ENCODE measurements at places on chromosomes 16 and 17. TPM values are rescaled to one million over a fixed set of nuclear protein-coding genes. Genes with fewer than 3 reads are reported as not detected.
A peak's percentile ranks its signal among the peaks of the same experiment; 100 is the strongest.

GRCh38 chr16:81544700-81545271, 100.2 kb downstream of the CMIP start:
- H3K4me1 ChIP-seq: peaks cover 33% of the 10 kb centered on the region
- no peak for DNase-seq
- H3K27me3 ChIP-seq: no peaks in the 10 kb centered on the region
- no peak overlapping the region for H3K27ac ChIP-seq
- H3K4me3 ChIP-seq: no peak overlapping the region
- H3K36me3 ChIP-seq: no peaks in the 10 kb centered on the region

GRCh38 chr17:37829592-37830123, 84.8 kb upstream of the HNF1B start:
- peaks cover 14% of the 10 kb centered on the region for H3K27me3 ChIP-seq
- H3K4me3 ChIP-seq: no peak overlapping the region
- no peak overlapping the region for H3K27ac ChIP-seq
- no peaks in the 10 kb centered on the region for H3K36me3 ChIP-seq
- DNase-seq: no peak

GRCh38 chr16:3143598-3144320, 8.9 kb downstream of the ZNF213 start:
- H3K27ac ChIP-seq: no peak overlapping the region
- H3K4me1 ChIP-seq: no peaks in the 10 kb centered on the region
- no peak for DNase-seq
- peaks cover 7% of the 10 kb centered on the region for H3K36me3 ChIP-seq
- H3K27me3 ChIP-seq: no peaks in the 10 kb centered on the region

GRCh38 chr17:56868716-56869115, 34.8 kb downstream of the DGKE start:
- H3K36me3 ChIP-seq: peaks cover 9% of the 10 kb centered on the region
- peaks cover 7% of the 10 kb centered on the region for H3K27me3 ChIP-seq
- DNase-seq: no peak
- H3K4me3 ChIP-seq: no peak overlapping the region
- H3K27ac ChIP-seq: no peak overlapping the region

Gene VAMP2
- total RNA-seq: 28.4 TPM

DNA sequence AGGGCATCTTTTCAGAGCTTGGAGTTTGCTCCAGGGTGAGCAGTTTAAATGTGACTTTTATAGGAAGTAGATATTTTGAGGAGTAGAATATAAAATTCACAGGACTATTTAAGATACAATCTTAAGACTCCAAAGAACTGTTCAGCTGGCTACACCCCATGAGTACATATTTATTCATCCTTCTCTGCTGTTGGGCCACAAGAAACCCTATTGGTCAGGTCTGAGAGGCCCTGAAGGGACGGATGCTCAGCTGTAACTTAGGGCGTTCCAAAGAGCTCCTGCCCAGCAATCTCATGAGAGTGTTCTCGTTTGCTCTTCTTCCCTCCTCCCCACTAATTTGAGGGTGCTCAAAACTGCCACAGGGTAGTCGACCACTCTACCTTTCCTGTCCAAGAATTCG, 7.3 kb downstream of the ST6GALNAC2 start:
- no peak for DNase-seq
- H3K36me3 ChIP-seq: no peaks in the 10 kb centered on the region
- peaks cover 8% of the 10 kb centered on the region for H3K4me1 ChIP-seq
- no peak overlapping the region for H3K27ac ChIP-seq
- no peak overlapping the region for H3K4me3 ChIP-seq

- H3K27me3 ChIP-seq: peaks cover 42% of the 10 kb centered on the region
- H3K4me1 ChIP-seq: peaks cover 2% of the 10 kb centered on the region
- H3K36me3 ChIP-seq: no peaks in the 10 kb centered on the region
- DNase-seq: no peak
These were observed 322.5 kb downstream of the C16orf95 start for GRCh38 chr16:86994651-86995171.

DNA sequence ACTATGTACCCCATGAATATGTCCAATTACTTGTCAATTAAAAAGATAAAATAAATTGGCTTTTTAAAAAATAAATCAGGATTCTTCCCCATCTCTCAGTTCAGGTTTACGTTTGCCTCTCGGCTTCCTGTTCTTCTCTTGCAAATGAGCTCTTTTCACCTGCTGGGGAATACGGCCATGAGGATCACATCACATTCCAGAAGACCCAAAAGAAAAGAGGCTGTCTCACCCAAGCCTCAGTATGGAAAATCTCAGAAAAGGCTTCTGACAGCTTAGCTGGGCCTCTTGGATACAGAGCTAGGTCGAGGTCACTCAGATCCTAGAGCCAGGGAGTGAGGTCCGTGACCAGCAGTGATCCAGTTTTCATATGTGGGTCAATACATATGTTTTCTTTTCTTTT, 171.2 kb upstream of the SDK2 start:
- DNase-seq: no peak
- H3K27ac ChIP-seq: no peak overlapping the region
- no peaks in the 10 kb centered on the region for H3K4me1 ChIP-seq
- H3K36me3 ChIP-seq: no peaks in the 10 kb centered on the region
- H3K4me3 ChIP-seq: no peak overlapping the region

Gene AIPL1
- not detected for total RNA-seq

DNA sequence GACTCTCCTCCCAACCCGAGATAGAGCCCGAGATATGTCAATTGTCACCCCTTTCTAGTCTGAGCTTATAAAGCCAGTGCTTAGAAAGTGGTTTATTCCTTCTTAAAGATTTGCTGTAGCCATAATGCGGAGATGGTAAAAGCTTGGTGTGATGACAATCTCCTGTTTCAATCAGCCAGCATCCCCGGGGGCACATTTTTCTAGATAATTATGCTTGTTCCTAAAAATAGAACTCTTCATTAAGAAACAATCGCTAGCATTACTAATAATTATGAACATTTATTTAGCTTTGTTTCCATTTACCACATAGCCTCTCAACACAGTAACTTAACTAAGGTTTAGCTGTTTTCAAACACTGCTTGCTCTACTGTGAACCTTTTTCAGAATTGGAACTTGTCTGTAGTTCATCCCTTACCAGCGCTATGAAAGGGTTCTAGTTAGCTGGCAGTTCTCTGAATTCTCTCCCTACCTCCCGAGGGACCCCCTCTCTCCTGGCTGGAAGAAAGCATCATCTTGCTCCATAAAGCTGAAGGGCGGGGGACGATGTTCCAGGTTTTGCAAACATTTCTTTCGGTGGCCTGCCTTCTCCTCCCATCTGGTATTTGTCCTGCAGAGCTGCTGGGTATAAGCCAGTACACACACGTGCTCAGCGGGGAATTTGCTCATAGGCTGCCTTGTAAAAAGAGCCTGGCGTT, 922 bp upstream of the MRPL58 start:
- H3K27me3 ChIP-seq: no peaks in the 10 kb centered on the region
- H3K4me1 ChIP-seq: peaks cover 29% of the 10 kb centered on the region
- H3K27ac ChIP-seq: peak overlapping the region; percentile 91
- H3K4me3 ChIP-seq: peak overlapping the region; percentile 79
- H3K36me3 ChIP-seq: peaks cover 6% of the 10 kb centered on the region

- peaks cover 5% of the 10 kb centered on the region for H3K4me1 ChIP-seq
- H3K36me3 ChIP-seq: peaks cover 4% of the 10 kb centered on the region
- H3K4me3 ChIP-seq: no peak overlapping the region
- no peaks in the 10 kb centered on the region for H3K27me3 ChIP-seq
- no peak overlapping the region for H3K27ac ChIP-seq
These were observed 13.8 kb downstream of the SMIM5 start for GRCh38 chr17:75647061-75647460.

GRCh38 chr16:87392821-87393679, 914 bp downstream of the MAP1LC3B start:
- peaks cover 14% of the 10 kb centered on the region for H3K36me3 ChIP-seq
- peak overlapping the region; percentile 87 for H3K27ac ChIP-seq
- H3K27me3 ChIP-seq: no peaks in the 10 kb centered on the region
- H3K4me1 ChIP-seq: peaks cover 48% of the 10 kb centered on the region
- peak; percentile 59 for DNase-seq

DNA sequence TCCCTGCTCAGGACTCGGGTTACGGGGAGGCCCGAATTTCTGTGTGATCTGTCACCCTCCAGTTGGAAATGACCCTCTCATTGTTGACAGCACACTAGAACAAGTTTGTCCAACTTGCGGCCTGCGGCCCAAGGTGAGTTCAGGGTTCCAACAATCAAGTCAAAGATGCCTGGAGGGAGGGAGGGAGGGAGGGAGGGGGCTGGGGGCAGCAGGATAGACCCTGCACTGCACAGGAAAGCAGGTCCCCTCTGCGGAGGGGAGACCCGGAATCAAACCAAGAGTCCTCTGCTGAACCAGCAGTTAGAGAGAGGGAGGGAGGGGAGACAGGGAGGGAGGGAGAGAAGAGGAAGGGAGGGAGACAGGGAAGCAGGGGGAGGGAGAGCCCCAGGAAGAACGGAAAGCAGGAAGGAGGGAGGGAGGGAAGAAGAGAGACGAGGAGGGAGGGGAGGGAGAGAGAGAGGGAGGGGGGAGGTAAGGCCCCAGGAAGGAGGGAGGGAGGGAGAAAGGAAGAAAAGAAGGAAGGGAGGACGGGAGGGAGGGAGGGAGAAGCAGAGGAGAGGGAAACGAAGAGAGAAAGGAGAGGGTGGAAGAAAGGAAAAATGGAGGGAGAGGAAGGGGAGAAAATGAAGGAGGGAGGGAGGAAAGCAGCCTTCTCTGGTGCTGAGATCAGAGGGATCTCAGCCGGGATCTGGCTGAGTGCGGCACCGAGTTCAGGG, 96.7 kb upstream of the CDH5 start:
- no peak overlapping the region for H3K4me3 ChIP-seq
- DNase-seq: no peak
- peaks cover 10% of the 10 kb centered on the region for H3K4me1 ChIP-seq
- peaks cover 51% of the 10 kb centered on the region for H3K27me3 ChIP-seq
